ENCODE measurements at places on chromosomes 6 and 20.
A peak's percentile ranks its signal among the peaks of the same experiment; 100 is the strongest.

DNA sequence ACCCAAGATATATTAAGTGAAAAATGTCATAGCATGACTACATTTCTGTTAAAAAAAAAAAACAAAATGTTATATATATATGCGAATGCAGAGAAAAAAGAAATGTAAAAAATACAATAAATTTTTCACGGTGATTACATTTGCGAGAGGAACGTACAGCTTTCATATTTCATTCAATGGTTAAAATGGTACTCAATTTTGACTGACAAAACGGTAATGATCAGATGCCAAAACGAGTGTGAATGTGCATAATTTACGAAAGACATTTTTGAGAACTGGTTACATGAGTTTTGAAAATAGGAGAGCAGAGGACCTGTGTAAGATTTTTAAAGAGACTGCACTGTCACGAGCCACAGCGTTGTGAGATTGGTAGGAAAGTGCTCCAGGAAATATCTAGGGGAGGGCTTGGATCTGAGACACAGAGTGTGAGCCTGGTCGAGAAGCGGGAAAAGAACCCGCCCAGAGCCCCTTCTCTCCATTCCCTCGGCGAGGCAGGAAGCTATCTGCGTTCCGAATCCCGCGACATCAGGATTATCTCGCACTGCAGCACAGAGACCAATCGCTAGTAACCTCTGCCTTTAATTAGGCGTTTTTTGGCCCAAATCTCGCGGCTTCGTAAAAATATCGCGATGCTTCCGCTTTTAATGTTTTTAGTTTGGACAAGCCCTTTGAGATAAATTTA, 28.5 kb downstream of the TRIM27 start:
- DNase-seq = peak; percentile 96

DNA sequence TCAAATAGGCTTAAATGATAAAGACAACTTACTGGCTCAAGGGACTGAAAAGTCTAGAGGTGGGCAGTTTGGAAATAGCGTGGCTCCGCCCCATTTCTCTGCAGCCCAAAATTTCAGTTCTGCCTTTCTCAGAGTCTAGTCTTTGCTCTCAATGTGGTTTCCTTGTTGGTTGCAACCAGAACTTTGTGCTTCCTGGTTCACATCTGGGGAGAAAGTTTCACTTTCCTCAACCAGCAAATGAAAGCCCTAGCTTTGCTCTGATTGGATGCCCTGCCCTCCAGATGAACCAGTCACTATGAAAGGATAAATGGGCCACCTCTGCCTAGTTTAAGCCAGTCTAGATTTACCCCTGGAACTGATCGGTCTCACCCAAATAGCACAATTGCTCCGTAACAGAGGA, 14.9 kb downstream of the SYCP2L start:
- no peak for DNase-seq

DNA sequence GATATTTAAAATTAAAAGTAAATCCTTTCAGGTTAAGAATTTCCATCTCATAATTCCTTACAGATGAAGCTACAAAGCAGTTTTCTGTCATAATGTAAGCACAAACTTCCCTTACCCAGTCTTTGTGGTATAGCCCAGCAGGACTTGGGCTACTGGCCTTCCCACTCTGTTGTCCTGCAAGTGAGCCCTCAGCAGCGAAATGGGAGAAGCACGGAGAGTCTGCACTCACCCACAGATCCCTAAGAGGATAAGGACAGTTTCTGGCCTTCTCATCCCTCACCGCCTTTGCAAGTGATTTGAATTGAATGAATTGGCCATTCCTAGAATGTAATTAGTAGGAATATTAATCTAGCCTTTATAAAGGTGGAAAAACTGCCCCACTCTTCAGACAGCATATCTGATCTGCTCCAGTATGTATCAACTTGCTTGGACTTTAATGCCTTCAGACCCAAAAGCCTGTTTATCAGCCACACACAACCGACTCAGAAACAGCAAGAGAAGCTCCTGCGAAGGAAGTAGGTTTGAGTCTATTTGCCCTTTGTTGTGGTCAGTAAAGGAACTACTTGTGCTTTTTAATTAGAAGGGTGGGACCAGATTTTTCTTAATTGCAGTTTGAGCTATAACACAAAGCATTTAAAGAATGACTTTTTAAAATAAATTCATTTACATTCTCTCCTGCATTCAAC, 29.9 kb upstream of the PRDM1 start:
- no peak for DNase-seq

DNA sequence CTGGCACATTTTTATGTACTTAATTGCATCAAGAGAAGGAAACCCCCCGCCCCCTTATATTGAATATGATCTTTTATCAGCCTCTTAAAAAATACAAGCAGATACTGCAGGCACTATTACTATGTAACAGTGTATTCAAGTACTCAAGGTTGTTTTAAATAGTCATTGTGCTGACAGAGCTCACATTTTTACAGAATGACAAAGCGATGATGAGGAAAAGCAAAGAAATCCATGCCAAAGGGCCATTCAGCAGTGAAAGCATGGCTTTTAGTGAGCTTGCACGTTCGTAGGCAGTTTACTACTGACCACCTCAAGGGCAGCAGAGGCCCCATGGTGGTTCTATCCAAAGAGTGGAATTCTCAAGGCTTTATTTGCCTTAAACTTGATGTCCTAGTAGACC, 146.8 kb downstream of the RPS12 start:
- no peak for DNase-seq

DNA sequence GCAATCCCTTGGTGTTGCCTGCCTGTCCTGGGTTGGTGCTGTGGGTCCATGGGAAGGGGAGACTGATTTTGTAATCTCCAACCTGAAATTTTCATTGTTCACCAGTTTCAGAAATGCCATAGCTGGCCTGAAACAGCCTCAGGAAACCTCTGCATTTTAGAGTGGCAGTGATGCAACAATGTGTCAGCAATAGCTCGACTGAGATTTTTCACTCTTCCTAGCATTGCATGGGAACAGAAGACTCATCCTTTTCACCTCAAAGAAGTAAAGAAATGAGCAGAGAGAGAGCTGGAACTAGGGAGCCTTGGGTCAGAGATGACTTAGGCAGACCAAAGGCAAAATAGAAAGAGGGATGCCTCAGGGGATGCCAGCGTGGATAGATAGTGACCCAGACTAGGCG, 23.7 kb upstream of the TMEM14A start:
- no peak for DNase-seq

- no peak for DNase-seq
Observed at GRCh38 chr6:139296927-139297326, 5.1 kb upstream of the TXLNB start.

- peak; percentile 89 for DNase-seq
Observed at GRCh38 chr6:98833307-98834059, 891 bp upstream of the POU3F2 start.

DNA sequence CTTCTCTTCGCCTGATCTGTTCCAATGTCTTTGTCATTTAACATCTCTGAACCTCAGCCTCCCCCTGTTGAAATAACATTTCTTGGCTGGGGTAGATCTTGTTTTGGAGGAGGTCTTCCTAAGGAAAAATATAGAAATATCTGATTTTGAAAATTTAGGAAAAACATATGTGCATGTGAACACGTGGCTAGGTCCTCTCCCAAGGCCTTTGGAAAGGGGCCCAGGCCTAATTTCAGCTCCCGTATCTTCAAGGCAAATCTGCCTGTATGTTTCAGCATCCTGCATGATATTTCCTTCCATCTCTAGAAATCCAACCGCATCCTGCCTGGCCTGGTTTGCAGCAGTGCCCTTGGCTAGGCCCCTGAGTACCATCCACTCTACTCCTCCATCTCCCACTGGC, 261.2 kb downstream of the PHACTR1 start:
- DNase-seq = no peak

DNA sequence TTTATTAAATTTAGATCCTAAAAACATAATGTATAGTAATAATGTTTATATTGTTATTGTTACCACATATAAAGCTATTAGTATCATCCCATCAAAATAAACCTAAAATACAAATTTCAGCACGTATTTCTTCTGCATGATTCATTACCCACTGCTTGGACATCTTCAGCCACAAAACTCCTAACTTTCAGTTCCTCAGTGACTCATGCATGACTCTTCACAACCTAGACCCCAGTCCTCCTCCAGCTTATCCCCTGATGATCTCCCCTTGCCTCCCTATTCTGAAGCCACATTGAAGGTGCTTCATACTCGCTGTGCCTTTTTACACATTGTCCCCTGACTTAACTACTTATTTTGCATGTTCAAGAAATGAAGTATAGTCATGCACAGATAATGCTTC, 11.2 kb upstream of the GPRC6A start:
- DNase-seq = no peak

Data from retina (tissue), 1 donor.